Naive thymus-derived CD4-positive, alpha-beta T cell (primary cell): ENCODE measurements at places on chromosomes 16 and 17. TPM values are rescaled to one million over a fixed set of nuclear protein-coding genes. Genes with fewer than 3 reads are reported as not detected.

The KRT12 gene
- not detected for polyA plus RNA-seq

The PIRT gene
- not detected for polyA plus RNA-seq

The ITGA2B gene
- not detected for polyA plus RNA-seq

The TNS4 gene
- polyA plus RNA-seq = not detected

The ABCC12 gene
- not detected for polyA plus RNA-seq

The SRR gene
- polyA plus RNA-seq = 9.6 TPM

The SCNN1B gene
- not detected for polyA plus RNA-seq

The G6PC1 gene
- polyA plus RNA-seq = not detected

The MYH2 gene
- not detected for polyA plus RNA-seq

The HIC1 gene
- 0.83 TPM for polyA plus RNA-seq

The PPP4C gene
- 176 TPM for polyA plus RNA-seq

The SCIMP gene
- polyA plus RNA-seq = 0.35 TPM

The LGALS3BP gene
- 122 TPM for polyA plus RNA-seq

The ARL5C gene
- polyA plus RNA-seq = 0.15 TPM

The CCL15 gene
- polyA plus RNA-seq = not detected

The CCL13 gene
- not detected for polyA plus RNA-seq

The TNP2 gene
- polyA plus RNA-seq = not detected
